Stromal cell of bone marrow (primary cell): ENCODE measurements at places on chromosomes 11 and 22.

- DNase-seq = no peak
These were observed 46.2 kb downstream of the WNT11 start for GRCh38 chr11:76159983-76160661.

DNA sequence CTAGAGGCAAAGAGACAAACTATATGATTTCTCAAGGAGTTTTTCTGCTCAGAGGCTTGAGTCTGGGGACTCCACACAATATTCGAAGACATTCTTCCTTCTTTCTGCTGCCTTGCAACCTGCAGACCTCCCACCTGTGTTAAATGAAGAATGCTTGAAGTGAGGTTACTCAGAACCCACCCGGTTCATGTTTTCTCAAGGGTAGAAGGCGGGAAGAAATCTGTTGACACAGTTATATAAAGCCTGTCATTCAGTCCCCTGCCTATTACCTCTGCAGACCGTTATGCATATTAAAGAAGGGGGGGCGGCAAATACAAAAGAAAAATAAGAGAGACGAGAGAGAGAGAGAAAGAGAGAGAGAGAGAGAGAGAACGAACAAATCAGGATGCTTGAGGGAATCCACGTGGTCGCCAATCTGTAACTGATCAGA is 2.2 kb upstream of the KMT2A start:
- DNase-seq = no peak

GRCh38 chr11:64185175-64185692 is 737 bp upstream of the STIP1 start:
- peak; percentile 78 for DNase-seq

DNA sequence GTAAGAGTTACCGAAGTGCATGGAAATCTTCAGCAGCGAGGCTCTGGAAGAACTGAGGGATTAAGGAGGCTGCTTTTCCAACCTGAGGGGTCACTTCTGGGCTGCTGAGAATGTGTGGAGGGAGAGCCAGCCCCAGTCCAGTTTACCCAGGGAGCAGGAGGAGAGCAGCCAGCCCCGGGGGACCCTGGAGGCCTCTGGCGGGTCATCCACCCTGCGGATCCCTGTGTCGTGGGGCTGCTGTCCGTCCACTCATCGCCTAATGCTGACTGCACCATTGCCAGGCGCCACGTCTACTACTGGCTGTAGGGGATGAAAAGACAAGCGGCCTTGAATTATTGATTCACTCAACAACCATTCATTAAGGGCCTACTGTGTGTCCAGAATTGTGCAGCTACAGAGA is 228.7 kb upstream of the TBCEL start:
- DNase-seq = no peak

GRCh38 chr11:8809241-8809938 is 101.6 kb upstream of the AKIP1 start:
- no peak for DNase-seq

DNA sequence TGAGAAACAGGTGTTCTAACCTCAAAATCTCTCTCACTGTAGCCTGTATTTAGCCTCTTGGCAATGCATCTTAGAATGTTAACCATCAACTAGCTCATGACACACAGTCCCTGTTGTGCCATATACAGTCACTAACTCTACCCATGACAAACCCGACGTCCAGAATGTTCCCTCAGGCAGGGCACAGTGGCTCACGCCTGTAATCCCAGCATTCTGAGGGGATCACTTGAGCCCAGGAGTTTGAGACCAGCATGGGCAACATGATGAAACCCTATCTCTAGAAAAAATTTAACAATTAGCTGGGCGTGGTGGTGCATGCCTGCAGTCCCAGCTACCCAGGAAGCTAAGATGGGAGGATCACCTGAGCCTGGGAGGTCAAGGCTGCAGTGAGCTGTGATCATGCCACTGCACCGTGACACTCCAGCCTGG is 18.2 kb upstream of the CCDC34 start:
- no peak for DNase-seq

DNA sequence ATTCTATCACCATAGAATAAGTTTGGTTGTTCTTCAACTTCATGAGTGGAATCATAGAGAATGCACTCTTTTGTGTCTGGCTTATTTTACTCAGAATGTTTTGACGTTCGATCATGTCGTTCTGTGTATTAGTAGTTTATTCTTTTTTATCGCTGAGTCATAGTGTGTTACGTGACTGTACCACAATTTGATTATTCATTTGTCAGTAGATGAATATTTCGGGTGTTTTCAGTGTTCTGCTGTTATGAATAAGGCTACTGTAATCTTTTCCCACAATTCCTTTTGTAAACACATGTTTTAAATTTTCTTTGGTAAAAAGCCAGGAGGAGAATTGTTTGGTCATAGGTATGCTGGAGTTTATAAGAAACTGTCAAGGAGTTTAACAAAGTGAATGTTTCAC is 279.9 kb upstream of the B3GAT1 start:
- DNase-seq = no peak

DNA sequence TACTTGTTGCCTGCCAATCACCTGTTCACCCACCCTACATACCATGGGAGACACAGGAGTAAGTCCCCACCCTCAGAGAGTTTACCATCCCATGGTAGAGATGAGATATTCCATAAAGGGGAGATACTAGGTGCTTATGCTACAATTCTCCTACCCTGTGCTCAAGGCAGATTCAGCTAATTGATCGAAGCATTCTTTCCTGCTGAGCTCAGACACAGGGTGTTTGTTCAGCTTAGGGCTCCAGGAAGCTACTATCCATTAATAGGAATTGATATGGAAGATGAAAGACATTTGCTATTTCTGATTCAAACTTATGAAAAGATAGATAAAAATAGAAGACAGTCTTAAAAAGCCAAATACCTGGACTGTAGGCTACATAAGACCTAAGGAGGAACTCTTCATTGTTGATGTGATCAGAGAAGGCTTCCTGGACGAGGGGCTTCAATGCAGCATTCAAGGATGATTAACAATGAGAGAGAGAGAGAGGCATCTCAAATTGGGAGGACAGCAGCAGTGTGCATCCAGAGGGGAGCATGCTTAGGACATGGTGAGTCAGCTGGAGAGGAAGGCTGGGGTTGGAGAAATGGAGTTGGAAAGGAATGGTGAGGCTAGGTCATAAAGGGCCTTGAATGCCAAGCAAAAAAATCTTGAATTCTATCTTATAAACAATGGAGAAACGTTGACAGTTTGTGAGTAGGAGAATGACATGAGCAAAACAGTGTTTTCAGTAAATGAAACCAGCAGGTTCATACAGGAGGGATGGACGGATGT is 15.0 kb downstream of the SYT13 start:
- no peak for DNase-seq

- DNase-seq = no peak
These were observed 95.6 kb downstream of the RASSF10 start for GRCh38 chr11:13104619-13105236.

DNA sequence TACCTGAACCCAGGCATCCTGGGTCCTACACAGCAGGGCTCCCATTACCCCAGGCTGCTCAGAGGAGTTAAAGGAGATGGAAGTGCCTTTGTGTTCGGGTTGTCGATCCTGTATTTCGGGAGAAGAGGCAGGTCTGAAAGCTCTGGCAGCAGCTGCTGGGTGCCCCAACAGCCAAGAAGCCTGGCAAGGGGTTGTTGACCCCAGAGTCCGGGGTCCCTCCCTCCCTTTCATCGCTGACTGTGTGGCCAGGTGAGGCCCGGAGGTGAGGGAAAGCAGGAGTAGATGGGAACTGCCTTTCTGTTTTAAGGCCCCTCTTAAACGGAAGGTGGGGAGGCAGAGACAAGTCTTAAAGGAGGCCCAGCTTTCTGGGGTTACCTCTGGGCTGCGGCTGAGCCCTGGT is 106.0 kb upstream of the SYT13 start:
- no peak for DNase-seq

DNA sequence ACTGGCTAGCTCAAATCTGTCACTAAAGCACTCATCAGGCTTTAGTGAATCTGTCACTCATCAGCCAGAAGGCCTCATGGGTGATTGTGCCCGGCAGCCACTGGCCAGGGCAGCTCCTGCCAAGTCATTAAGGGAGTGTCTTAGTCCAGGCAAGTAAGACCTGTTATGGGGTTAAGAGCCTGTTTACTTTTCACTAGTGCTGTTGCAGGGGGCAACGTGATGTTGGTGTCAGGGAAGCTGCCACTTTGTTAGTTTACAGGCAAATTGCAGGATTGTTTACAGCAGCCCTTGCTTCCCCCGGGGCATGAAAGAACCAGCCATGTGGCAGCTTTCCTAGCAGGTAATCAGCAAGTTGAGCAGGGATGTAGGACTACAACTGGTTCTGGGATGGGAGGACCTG is 155.6 kb upstream of the NCAM1 start:
- no peak for DNase-seq

- DNase-seq = no peak
These were observed 13.1 kb upstream of the TMEM123 start for GRCh38 chr11:102465696-102466095.

DNA sequence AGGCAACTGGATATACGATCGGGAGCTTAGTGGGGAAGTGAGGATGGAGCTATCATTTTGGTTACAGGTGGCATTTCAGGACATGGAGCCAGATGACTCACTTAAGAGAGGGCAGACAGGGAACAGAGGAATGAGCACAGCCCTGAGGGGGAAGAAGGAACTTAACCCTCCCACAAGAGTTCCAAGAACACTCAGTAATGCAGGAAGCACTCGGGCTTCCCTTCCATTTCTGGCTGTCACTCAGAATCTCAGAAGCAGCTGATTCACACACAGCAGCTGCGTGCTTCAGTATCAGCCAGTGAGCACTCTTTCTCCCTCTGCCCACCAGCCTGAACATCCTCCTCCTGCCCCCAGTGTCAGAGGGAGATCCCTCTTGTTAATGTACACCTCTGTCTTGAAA is 34.8 kb downstream of the EFCAB6 start:
- peak; percentile 45 for DNase-seq

DNA sequence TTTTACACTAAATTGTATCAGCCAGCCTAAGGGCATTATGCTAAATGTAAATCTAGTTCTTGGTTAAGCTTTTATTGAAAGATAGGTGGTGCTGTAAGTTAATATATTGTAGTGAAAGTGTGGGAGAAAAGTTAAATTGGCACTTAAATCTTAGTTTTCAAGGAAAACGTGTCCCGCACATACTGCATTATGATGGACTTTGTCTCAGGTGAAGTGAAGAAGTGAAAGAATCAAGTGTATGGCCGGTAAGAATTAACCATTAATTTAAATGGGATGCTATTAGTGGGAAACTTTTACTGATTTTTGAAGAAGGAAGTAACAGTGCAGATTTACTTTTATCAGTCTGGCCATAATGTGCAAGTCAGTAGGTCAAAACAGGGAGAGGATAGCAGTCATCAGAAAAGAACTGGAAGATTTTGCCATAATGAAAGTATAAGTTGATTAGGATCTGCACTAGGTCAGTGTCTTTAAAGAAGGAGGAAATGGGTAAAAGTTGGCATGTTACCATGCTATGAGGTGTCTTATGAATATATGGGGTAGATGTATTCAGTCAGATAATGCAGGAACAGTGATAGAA is 81.6 kb downstream of the PDHX start:
- no peak for DNase-seq
